ENCODE measurements at places on chromosomes 13 and 19. TPM values are rescaled to one million over a fixed set of nuclear protein-coding genes. Genes with fewer than 3 reads are reported as not detected.
A peak's percentile ranks its signal among the peaks of the same experiment; 100 is the strongest.

GRCh38 chr13:39968646-39969475 is 313.4 kb downstream of the COG6 start:
- no peak for DNase-seq

DNA sequence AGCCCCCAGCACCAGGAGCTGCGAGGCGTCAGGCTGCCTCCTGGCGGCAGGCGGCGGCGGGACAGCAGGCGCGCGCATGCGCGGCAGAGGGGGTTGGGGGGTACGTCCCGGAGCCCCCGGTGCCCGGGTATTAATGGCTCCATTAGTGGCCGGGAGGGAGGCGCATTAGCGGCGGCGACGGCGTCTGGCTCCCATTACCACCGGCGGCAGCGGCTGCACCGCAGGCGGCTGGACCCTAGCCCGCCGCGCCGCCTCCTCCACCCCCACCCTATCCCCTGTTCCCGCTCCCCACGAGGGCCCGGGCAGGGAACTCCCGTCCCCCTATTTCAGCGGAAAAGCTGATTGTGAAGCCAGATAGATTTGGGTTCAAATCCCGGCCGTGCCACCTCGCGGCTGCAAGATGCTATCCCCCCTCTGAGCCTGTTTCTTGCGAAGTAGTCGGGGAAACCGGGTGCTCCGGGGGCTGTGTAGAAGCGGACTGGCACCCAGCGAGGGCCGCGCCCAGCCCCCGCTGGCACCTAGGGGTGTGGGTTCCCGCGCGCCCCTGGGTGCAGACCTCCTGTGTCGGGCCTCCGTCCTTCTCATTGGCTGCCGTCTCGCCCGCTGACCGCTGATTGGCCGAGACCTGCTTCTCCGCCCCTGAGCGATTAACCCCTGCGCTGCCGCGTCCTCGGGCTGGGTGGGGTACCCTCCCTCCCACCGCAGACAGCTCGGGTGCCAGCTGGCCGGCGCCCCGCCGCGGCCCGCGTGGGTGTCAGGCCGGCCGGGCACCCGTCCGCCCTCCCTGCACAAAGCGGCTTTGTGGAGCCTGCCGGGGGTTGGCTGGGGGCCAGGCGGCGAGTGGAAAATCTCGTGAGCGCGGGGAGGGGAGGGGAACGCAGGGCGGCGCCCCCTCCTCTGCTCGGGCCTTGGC is 11.1 kb downstream of the CIC start:
- DNase-seq: peak; percentile 98

DNA sequence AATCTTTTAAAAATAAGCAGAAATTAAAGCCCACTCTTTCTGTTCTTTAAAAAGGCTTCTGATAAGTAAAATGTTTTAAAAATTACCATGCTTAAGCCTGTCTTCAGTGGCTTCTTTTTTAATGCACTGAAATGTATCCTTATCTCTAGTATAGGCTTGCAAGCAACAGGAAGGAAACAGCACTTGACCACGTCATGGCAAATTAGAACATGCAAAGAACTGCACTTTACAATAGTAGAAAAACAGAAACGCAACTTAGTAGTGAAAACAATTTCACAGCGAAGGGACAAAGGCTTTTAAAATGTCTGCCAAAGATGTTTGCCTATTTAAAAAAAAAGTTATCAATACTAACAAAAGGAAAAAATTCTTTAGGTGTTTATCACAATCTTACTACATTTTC is 36.3 kb downstream of the ELF1 start:
- no peak for DNase-seq

Gene HOMER3
- 37.0 TPM for total RNA-seq

Gene ZNF835
- total RNA-seq: 2.0 TPM

Gene PGLYRP2
- total RNA-seq: not detected

Gene VSTM1
- total RNA-seq: 0.60 TPM

Gene CD33
- 10.0 TPM for total RNA-seq

Gene TMEM238
- 0.69 TPM for total RNA-seq

Gene PRR20E
- not detected for total RNA-seq

Gene ZNF682
- total RNA-seq: 5.5 TPM

Gene CEACAM8
- not detected for total RNA-seq

Gene ZSCAN5B
- not detected for total RNA-seq

Gene SPC24
- 2.2 TPM for total RNA-seq

Gene GJB6
- total RNA-seq: not detected
